ENCODE measurements at places on chromosomes 12 and 14.

DNA sequence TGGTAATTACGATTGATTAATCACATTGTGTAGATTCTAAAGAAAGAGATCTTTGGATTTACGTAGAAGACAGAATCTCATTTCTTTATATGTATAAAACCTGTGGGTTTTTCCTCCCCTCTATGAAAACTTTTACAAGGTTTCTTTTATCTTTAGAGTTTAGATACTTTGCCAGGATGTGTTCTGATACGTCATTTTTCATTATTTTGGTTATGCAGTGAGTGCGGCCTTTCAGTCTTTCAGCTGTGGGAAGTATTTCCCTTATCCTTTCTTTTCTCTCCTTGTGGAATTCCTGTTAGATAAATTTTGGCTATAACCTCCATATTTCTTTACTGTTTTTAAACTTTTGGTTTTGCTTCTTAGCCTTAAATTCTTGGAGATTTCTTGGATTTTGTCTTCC lies 92.7 kb downstream of the TTLL5 start:
- DNase-seq, result no peak

DNA sequence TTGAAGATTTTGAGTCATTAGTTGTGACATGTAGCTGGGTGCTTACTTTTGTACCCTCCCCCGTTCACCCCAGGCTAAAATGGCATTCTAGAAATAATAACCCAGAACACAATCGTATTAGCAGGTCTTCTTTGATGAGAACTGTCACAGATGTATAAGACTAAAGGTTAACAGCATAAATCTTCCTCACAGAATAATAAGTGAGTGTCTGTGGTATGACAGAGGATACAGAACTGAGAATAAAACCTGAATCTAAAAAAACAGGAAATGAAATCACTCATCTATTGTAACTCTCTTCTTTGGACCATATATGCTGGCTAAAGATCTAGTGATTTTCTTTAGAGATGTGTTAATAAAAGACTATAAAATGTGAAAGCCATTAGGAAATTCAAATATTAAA lies 746.6 kb downstream of the LRFN5 start:
- no peak for DNase-seq

DNA sequence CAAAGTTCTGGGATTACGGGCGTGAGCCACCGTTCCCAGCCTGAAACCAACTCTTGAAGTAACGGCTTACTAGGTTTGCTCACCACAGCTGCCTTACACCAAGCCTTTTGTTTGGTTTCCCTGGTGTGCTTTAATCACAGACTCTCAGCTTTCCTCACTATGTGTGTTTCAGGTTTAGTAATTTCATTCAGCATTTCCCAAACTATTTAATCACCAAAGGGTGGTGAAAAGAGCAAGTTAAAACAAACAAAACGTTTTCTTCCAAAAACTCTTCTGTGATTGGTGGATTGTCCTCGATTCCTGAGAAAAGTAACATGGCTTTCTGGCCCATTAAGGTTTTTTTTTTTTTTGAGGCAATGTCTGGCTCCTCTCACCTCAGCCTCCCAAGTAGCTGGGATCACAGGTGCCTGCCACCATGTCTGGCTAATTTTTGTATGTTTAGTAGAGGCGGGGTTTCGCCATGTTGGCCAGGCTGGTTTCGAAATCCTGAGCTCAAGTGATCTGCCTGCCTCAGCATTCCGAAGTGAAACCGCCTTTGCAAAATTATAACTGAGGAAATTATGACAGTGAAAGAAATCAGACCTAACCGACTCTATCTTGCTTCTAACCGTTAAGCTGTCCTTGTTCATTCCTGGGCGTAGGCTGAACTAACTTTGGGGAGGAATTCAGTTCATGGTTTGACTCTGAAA lies 1.5 kb upstream of the ZFYVE26 start:
- DNase-seq, result no peak

- no peak for DNase-seq
Measured at GRCh38 chr14:30243805-30244204, 315.2 kb upstream of the G2E3 start.

DNA sequence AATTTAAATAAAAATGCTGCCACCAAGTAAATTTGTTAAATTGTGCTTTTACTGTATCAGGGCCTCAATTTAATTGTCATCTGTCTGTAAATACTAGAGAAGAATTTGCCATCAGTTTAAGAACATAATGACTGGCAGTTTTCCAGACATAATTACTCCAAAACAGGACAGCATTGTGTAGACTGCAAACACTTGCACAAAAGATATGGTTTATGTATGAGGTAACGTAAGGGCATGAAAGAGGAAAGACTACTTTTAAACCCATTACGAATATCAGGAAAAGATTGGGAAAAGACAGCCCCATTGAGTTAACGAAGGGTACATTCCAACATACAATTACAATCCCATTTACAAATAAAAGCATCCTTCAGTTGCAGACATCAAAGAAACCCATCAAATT lies 59.8 kb upstream of the KRR1 start:
- DNase-seq, result no peak

GRCh38 chr12:121296618-121297434 lies at the start of gene CAMKK2:
TSS of gene CAMKK2 (minus strand) at chr12:121296709. CDS start at chr12:121274526, 22,183 bp downstream.
- peak; percentile 86 for DNase-seq

GRCh38 chr12:47904713-47905709 lies at the start of gene VDR:
TSS of gene VDR (minus strand) at chr12:47904994. CDS start at chr12:47879113, 25,881 bp downstream.
- peak; percentile 39 for DNase-seq

DNA sequence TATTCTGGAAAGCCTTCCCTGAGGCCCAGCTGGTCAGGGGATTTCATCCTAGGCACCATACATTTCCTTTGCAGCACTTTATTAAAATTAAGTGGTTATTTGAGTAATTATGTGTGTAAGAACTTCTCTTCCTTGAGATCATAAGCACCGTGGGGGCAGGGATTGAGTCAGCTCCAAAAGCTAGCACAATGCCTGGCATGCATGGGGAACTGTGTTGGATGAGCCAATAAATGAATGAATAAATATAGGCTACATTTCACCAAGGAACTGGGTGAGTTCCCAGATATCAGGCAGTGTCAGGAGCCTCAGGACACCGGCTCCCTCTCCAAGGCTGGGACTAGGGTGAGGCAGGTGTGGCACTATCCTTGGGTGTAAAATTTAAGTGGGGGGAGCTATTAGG lies 82.8 kb upstream of the FBXO21 start:
- DNase-seq, result no peak

DNA sequence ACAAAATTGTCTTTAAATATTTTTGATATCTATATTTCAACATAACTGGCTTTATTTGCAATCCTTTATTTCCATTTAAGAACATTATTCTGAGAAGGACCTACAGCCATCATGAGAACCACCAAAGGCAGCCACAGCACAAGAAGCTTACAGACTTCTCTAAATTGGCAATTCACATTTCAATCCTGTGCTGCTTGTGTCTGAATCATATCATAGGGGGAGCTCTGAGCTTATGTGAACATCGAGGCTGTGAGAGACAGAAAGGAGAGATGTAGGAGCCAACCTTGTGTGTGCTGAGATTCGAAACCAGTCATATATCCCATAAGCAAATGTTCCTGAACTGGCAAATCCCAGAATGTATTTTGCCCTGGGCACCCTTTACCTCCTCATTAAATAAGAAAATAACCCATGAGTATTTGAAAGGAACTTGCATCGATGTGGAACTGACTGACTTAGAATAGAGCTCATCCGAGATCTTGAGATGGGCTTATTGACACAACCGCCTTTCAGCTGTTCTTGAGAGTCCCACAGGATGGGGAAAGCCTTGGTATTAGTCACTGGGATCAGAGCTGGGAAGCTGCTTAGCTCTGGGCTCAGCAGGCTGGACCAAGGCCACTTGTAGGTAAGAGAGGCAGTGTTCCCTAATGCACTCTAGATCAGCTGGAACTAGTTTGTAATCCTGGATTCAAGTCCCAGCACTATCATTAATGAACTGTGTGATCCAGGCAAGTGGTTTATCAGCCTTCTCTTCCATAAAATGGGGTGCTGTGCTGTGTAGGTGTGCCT lies 329.8 kb downstream of the CACNA1C start:
- DNase-seq, result no peak

- DNase-seq, result no peak
Measured at GRCh38 chr12:114963846-114964245, 279.9 kb upstream of the TBX3 start.

DNA sequence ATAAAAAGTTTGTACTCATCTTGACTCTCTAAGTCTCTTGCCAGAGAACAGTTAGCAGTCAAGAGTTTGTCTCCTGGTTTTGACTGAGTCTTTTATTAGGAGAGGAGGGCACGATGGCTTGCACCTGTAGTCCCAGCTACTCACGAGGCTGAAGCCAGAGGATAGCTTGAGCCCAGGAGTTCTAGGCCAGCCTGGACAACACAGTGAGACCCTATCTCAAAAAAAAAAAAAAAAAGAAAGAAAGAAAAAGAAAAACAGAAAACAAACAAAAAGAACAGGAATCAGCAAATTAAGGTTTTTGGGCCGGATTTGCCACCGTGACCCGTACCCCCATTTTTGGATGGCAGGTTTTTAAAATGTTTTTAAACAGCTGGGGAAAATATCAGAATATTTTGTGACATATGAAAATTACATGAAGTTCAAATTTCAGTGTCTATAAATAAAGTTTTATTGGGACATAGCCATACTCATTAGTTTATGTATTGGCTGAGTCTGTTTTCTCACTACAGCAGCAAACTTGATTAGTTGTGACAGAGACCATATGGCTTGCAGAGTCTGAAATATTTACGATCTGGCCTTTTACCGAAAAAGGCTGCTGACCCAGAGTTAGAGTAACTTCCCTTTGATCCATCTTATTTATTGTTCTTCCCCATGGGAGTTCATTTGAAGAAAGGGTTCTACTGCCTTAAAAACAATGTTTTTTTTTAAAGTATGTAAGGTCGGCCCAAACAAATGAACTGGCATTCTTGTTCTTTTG lies 31.2 kb downstream of the VEZT start:
- no peak for DNase-seq

DNA sequence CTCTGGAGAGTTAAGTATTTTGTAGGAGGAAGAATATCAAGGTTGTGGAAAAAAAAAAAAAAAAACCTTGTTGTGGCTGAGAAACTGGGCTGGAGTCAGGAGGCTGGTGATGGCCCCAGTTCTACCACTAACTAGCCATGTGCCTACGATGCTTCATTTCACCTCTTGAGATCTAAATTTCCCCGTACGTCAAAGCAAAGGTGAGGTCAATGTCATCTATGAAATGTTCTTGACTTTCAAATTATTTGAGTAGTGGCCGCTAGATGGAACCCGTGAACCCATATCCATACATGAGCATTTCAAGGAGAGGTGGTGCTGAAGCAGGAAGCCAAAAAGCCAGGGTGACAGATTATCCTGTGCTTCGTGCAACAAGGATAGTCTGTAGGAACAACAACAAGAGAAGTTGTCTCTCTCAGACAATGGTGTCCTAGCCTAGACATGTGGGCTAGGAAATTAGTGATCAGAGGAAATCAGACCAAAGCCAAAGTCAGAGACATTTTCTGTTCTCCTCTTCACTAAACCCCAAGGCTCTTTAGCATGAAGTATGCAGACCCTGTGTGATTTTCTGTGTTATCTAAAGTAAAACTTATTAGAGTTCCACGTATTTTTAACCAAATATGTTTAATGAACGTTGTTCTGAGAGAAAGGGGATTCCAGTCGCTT lies 95.5 kb upstream of the ETV6 start:
- peak; percentile 40 for DNase-seq

GRCh38 chr14:86722612-86723253 lies 1192.8 kb downstream of the FLRT2 start:
- no peak for DNase-seq

GRCh38 chr12:63041601-63042000 lies 106.7 kb upstream of the PPM1H start:
- DNase-seq, result no peak

DNA sequence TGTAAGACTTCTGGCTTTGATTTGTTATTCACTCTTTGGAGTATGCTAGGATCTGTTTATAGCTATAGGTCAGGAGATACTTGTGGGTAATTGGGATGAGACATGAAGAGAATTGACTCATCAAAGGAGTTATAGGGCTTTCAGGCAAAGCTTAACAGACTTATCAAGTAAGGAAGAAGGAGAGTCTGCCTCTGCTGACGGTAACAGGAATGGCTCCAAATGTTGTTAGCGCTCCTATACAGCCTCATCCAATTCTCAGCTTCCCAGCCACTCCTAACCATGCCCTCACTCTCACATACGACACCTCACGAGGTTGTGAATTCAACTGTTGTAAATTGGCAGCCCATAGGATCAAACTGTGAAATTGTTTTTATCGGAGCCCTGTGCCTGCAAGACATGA lies 140.5 kb downstream of the KCNA5 start:
- no peak for DNase-seq

DNA sequence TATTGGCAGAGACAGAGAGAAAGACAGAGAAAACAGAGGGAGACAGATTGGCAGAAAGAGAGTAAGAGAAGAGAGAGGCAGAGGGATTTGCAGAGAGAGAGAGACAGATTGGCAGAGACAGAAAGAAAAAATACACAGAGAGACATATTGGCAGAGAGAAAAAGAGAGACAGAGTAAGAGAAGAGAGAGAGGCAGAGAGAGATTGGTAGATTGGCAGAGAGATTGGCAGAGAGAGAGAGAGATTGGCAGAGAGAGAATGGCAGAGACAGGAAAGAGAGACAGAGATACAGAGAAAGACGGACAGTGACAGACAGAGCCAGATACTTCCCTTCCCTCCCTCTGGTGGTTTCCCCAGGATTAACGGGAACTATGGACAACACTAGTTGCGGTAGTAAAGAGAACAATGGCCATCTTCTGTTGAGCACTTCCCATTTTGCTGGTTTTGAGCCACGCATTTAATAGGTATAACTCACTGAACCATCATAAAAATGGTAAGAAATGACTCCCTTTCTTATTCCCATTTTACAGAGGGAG lies 2.6 kb upstream of the NOS1 start:
- DNase-seq, result no peak

DNA sequence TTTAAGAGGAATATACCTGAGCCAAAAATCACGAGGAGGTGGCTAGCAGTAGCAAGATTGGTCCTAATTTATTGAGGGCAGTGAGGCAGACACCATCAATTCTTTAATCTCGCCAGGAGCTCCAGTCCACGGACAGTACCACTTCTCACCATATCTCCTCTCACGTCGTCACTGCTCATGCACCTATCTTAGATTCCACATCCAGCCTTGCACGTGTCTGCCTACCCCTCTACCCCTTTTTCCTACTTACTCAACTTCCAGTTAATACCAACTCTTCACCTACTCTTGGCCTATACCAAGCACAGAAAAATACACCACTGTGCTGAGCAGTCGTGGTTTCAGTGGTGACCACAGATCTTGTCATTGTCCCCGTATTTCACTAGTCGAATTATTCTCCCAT lies 246.1 kb downstream of the DPF3 start:
- no peak for DNase-seq

- no peak for DNase-seq
Measured at GRCh38 chr12:44519931-44520330, 356.2 kb downstream of the NELL2 start.
